Effector CD4-positive, alpha-beta T cell (primary cell): ENCODE measurements at places on chromosomes 3 and 15.

DNA sequence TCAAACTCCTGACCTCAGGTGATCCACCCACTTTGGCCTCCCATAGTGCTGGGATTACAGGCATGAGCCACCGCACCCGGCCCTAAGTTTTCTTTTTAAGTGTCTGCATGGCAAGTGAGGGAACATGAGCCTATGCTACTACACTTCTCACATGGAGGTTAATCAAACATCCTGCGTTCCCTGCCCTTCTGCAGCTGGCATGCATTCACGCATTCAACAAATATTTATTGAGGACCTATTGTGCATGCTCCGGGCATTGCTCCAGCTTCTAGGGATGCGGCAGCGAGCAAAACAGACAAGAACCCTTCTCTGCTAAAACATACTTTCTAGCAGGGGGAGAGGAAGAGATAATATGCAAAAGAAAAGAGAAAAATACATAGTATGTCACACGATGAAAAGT lies 42.6 kb upstream of the ACKR4 start:
- DNase-seq, result no peak

DNA sequence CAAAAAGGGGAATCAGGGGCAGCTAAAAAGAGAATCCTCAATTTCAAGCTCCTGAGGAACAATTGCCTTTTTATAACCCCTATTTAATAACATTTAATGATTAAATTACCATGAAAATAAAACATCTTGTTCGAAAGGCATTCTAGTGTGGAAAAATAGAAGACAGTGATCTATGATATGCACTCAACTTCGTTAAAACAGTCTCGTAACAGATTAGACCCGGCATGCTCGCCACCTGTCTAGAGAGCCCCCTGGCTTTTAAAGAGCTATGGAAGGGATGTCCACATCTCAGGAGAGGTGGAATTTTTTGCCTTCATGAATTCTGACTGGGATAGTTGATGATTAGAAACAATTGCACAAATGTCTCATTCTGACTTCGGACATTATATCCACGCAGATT lies 153.7 kb upstream of the MDFIC2 start:
- no peak for DNase-seq

DNA sequence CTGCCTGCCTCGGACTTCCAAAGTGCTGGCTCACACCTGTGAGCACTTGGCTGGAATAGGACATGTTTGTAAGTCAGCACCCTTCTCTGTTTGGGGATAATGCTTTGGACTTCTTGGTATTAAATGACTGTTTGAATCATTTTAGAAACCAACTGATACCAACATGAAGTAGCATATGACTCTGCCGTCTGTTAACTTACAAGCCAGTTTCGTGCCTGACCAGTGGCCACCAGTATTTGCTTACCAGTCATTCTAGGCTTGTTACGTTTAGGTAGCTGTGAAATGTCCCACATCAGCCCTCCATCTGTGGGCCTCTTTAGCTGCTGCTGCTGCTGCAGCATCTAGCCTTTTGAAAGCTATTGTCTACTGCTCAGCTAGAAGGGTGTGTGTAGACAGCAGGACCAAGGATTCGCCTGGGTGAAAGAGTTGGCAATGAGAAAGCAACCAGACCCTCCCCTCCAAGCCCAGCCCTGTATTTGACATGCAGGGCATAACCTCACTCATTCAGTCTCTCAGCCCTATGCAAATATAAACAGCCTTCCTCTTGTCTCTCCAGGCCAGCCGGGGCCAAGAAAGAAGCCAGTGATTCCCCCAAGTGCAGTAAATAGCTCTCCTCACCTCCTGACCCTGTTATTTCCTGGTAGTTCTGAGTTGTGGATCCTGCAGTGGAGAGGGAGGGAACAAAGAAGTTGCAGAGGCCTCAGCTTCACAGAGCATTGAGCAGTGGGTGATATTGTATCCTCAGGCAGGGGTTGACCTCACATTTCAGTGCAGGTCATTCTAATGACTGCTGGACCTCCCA lies 51.0 kb downstream of the NKIRAS1 start:
- DNase-seq, result no peak

- no peak for DNase-seq
These were observed 1.4 kb upstream of the KAT2B start for GRCh38 chr3:20038699-20039465.

GRCh38 chr3:48621461-48621869 lies at the start of gene TMEM89:
TMEM89 (minus strand) TSS chr3:48621769; CDS start chr3:48621756, 13 bp downstream.
- DNase-seq, result no peak

- DNase-seq, result no peak
These were observed 46.2 kb upstream of the CTDSPL2 start for GRCh38 chr15:44381236-44381635.

DNA sequence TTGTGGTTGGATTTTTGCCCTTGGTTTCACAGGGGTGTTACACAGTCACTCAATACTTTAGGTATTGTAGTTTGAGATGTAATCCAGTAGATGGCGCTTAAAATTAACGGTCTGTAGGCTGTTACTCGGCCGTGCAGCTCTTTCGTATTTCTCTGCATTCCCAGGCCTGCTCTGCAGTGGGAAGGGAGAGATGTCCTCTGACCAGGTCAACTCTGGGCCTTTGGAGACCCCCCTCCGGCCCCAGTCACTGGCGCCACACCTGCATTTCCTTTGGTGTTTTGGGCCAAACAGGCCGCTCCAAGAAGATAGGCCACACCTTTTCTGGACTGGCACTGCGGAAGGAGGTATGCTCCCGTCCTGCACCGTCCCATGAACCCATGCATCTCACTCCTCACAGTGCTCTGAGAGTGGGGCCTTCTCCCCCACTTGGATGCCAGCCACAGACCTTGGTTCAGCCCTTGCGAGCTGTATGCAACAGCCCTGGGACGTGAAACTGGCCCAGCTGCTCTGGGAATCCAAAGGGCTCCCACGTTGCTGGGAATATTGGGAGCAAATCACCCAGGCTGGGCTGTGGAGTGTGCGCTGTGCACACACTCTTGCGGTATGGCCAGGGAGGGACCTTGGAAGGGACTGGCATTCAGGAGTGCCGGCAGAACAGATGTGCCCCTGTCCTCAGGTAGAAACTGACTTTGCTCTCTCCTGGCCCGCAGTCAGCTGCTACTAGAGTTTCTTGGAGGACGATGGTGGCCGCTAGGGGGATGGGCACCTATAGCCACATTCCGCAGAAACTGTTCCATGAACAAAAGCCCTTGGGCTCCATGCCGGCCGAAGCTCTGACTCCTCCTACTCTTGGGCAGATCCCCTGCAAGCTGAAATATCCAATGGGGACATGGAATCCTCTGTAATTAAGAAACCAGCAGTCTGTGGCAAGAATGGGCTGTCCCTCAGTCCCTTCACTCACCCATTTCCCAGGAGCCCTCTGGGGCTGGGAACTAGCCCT lies 410.5 kb upstream of the CADM2 start:
- no peak for DNase-seq

DNA sequence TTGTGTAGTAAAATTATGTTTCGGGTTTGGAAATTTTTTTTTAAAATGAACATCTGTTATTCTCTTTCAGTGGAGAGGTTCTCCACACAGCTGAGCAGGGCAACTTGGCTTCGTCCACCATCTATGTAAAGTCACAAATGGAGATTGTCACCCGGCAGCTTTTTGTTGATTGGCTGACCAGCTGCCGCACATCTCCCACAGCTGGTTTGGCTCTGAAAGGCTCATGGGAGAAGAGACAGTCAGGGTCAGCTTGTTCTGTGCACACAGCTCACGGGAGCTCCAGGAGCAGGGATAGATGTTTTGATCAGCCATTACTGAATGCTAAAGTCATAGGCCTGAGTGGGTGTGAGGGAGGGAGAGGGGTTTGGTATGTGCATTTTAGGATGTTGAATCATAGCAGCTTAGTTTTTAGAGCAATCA lies 12.9 kb upstream of the CCDC80 start:
- DNase-seq, result no peak

GRCh38 chr15:74781431-74782258 lies at the start of gene CSK:
CSK (plus strand) TSS chr15:74782080; CDS start chr15:74798298, 16,218 bp downstream.
- peak; percentile 68 for DNase-seq

DNA sequence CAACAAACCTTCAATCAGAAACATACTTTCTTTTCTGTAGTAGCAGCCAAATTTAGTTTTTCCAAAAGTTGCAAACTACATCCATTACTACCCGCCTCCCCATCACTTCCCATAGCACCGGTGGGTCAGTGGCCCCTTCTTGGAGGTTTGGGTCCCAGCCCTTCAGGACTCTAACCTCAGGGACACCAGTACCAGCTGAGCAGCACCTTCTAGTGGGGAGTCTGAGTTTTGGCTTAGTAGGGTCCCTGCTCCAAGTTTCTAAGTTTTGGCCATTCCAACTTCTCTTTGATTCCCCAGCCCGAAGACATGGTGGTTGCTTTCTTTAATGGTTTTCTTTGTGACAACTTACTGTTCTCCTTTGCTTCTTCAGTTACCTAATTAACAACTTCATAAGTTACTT lies 160.6 kb downstream of the ECT2 start:
- no peak for DNase-seq

- DNase-seq, result no peak
These were observed 12.9 kb downstream of the CRABP1 start for GRCh38 chr15:78353093-78353492.

GRCh38 chr15:47987908-47988532 lies 132.8 kb upstream of the SLC24A5 start:
- no peak for DNase-seq

DNA sequence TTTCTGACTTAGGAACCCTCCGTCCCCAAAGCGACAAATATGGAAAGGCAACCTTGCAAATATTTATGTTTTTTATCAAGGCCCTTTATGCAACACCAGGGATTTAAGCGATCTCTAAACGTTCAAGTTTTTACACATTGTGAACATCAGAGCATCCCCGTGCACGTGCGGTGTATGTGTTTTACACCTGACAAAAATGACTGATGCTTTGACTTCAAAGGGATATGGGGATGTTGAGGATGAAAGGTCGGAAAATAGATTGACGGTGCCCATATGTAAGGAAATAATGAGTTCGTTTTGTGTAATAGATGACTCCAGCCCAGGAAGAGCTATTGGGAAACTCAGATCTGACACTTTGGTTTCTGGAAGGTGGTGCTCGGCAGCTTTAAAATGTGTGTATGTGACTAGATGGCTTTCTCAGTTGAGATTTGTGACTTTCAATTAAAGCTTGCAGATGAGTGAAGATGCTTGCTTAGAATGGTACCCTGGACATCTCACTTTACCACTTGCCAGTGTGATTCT lies 866 bp downstream of the SLC49A4 start:
- DNase-seq, result no peak

GRCh38 chr3:65902304-65902793 lies 136.4 kb downstream of the MAGI1 start:
- DNase-seq, result no peak

- DNase-seq, result no peak
These were observed 339.0 kb upstream of the NR2E3 start for GRCh38 chr15:71471347-71471746.

GRCh38 chr15:32671339-32672325 lies 30.1 kb downstream of the SCG5 start:
- DNase-seq, result no peak

DNA sequence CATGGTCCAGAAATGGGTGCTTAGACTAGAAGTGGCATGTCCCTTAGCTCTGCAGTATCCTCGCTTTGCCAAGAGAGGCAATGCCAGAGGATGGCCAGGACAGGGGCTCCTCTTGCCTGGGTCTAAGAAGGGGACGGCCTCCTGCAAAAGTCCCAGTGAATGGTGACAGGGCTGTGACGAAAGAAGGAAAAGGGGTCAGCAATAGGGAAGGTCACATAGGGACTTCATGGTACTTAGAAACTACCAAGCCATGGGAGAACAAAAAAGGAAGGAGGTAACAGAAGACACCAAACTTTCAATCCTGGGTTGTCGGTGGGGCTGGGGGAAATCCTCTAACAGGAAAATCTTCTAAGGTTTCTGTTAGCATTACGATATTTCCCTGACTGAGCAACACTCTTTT lies 36.2 kb upstream of the ATOSA start:
- no peak for DNase-seq

GRCh38 chr3:134803051-134803505 lies 8.0 kb downstream of the EPHB1 start:
- no peak for DNase-seq
